ENCODE measurements at places on chromosomes 16 and 17.

DNA sequence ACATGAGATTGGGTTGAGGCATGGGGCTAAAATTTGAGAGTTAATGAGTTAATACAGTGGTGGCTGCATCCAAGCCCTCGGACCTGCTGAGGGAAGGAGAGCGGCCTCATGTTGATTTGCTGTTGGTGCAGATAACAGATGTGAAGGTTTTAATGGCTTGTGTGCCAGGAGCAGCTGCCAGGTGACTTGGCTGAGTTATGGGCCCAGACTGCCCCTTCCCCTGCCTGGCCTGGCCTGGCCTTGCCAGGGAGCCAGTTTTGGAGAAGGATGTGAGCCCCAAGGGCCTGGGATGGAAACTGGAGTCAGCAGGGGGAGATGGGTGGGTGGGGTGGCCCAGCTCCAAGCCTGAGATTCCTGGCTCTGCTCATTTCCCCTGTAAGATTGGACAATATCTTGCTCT is 230.1 kb downstream of the CBLN1 start:
- no peak for DNase-seq

GRCh38 chr17:60332574-60332973 is 59.4 kb downstream of the USP32 start:
- no peak for DNase-seq

DNA sequence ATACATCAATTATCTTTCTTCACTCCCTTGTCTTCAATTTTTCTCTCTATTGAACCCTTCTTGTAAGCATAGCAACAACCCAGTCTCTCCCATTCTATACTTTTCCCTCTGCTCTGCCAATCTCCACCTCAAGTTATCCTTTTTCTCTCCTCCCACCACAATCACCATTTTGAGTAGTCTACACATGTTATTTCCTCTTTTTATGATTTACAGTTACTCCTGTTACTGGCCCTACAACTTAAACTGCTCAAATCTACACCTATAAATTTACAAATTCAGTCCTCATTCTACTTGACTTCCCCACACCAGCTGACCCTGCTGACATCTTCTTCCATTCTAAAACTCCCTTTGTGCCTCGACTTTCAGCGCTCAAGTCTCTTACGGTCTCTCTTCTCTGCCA is 84.6 kb downstream of the SPAG9 start:
- no peak for DNase-seq

DNA sequence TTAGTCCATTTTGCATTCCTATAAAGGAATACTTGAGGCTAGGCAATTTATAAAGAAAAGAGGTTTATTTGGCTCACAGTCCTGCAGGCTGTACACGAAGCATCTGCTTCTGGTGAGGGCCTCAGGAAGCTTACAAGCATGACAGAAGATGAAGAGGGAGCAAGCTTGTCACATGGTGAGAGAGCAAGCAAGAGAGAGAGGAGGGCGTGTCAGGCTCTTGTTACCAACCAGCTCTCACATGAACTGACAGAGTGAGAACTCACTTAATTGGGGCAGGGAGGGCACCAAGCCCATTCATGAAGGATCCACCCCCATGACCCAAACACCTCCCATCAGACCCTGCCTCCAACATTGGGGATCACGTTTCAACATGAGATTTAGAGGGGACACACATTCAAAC is 1.6 kb downstream of the CHCT1 start:
- no peak for DNase-seq

- DNase-seq = peak; percentile 49
These were observed 53.6 kb downstream of the WNT3 start for GRCh38 chr17:46764709-46765401.

DNA sequence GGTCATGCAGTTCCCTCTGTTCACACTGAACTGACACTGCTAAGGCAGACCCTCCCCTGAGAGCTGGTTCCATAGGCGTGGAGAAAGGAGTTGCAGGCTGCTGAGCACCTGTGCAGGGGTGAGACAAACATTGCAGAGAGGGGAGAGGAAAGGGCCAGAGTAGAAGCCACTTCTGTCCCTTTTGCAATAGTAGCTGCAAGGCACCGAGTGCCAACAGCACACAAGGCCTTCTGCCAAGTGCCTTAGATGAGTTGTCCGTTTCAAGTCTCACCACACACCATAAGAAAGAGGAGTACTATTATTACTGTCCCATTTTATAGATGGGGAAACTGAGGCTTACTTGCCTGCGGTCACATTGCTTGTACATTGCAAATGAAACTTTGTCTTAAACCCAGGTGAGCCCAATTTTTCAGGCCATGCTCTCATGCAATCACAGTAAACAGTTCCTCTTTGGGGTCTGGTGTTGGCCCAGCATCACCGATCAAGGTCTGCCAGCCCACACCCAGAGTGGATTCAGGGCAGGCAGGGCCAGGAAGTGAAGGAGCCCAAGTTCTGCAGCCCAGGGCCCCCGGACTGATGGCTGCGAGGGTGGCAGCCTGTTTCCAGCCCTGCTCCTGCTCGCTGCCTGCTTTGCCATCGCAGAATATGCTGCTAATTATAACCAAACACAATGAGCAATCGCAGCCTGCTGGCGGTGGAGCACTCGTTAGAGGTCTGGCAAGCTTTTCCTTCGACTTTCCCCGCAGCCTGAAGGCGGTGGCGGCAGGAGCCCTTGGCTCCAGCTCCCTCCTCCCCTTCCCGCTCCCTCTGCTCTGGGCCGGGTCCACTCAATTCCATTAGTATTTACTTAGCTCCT is 36.8 kb upstream of the DYNLL2 start:
- peak; percentile 73 for DNase-seq

DNA sequence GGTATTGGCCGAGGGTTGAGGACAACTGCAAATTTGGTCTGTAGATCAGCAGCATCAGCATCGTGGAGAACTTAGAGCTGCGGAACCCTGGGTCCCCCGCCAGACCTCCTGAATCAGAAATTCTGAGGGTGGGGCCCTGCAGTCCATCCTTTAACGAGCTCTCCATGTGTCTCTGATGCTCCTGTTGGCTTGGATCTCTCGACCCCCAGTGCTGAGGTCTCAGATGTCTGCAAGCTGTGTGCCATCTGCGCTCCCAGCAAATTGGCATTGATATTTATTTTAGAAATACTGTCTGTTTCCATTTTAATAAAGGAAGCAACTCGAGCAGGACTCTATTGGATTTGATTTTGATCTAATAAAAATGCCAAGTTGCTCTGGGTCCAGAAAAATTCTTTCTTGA is 250.0 kb downstream of the KATNIP start:
- DNase-seq = no peak
